Fibroblast of skin of scalp (primary cell): ENCODE measurements at places on chromosomes 5 and 9.

DNA sequence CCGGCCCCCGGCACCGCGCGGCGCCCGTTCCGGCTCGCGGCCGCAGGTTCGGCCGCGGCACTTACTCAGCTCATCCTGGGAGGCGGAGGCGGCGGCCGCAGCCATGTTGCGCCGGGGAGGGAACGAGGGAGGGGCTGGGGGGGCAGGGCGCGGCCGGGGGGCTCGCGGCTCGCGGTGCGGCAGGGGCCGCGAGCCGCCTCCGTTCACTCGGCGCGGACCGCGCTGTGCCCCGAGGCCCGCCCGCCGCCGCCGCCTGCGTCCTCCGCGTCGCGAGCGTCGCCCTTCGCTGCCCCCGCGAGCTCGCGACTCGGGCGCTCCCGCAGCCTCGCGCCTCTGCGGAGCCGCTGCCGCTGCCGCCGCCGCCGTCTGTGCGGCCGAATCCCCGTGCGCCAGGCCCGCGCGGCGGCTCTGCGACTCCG is 735 bp downstream of the ECPAS start:
- DNase-seq, result peak; percentile 64

DNA sequence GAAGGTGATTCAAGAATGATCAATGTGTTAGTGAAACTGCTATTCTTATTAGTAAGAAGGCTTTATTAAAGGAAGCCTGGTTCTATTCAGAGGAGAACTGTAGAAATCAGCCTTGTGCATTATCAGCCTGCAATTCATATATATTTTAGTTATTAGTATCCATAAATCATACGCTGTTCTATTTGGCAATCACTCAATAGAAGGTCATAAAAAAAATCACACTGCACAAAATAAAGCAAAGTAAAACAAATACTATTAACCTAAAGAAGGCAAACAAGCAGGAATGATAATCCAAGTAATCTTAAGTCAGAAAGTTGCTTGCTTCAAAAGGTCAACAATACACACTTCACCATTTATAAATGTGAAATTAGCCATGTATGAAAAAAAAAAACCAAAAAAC is 138.1 kb downstream of the PDE4D start:
- DNase-seq, result no peak

GRCh38 chr5:58462154-58462553 is 2.3 kb upstream of the PLK2 start:
- peak; percentile 20 for DNase-seq

DNA sequence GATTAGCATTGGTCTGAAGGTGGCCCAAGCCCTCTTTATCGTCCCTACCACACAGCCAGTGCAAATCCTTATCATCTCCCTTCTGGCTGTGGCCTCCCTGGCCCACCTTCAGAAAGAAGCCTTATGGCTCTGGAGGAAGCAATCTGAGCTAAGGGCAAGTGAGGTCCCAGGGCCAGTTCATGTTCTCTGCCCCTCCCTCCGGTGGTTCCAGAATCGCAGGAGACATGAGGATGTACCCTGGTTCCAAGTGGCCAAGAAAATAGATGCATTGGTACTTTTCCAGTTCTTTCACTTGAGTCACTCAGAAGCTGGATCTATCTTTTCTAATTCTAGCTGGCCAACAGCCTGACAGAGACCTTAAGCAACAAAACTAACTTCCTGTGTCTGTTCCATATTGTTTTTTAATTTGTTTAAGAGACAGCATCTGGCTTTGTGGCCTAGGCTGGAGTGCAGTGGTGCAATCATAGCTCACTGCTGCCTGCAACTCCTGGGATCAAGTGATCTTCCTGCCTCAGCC is 60.7 kb downstream of the LHFPL2 start:
- DNase-seq, result peak; percentile 57

DNA sequence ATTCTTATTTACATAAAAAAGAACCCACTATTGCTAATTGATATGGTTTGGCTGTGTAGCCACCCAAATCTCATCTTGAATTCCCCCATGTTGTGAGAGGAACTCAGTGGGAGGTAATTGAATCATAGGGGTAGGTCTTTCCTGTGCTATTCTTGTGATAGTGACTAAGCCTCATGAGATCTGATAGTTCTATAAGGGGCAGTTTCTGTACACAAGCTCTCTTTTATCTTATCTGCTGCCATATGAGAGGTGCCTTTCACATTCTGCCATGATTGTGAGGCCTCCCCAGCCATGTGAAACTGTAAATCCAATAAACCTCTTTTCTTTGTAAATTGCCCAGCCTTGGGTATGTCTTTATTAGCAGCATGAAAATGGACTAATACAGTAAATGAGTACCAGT is 58.2 kb upstream of the PRR16 start:
- peak; percentile 77 for DNase-seq

DNA sequence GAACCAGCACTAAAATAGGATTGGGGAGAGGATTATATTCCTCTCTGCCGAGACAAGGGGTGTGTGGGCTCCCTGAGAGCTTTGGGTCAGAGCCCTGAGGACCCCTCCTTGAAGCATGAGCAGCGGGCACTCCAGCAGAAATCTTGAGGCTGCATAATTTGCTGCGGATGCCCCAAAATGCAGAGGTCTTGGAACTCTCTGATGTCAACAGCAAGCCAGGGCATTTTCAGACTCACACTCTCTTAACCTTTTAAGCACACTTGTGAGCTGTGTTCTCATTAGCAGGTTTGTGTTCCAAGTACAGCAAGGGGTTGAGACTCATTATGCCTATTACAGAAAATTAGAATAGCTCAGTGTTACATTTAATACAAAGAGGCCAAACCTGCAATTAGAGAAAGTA is 513.0 kb upstream of the ADAMTS16 start:
- DNase-seq, result no peak

GRCh38 chr9:92503156-92503555 is 20.9 kb upstream of the ASPN start:
- no peak for DNase-seq

DNA sequence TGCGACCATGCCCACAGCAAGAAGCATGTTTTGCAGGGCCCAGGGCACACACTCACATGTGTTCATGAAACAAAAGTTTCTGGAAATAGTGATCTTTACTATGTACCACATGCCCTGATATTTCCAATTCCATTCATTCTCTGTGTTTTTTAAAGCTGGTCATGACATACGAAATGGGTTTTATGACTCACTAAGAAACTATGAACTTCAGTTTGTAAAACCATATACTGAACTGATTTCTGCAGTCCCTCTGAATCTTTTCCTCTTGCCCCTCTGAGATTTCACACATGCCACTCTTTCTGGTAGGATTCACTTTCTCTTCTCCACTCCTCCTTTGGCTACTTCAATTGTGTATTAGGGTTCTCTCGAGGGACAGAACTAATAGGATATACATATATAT is 416.1 kb upstream of the TRPC7 start:
- DNase-seq, result peak; percentile 84

- no peak for DNase-seq
Observed at GRCh38 chr5:67350618-67351201, 154.1 kb upstream of the CD180 start.

DNA sequence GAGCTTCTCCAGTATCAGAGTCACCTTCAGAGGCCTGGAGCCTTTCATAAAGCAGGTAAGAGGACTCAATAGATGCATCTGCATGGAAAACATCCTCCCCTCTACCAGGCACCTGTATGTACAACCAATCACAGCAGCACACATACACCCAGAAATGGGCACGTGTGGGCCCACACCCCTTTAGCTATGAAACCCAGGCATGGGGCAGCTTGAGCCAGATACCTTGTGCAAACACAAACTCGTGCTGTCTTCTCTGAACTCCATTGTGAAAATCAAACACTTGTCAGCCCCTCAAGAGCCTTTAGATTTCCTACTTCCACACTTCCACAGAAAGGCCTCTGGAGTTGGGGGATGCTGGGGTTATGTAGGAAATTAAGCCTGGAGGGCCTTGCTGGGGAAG is 1.1 kb upstream of the CSF2 start:
- DNase-seq, result no peak

- no peak for DNase-seq
Observed at GRCh38 chr5:171651102-171651501, 134.5 kb upstream of the SMIM23 start.

DNA sequence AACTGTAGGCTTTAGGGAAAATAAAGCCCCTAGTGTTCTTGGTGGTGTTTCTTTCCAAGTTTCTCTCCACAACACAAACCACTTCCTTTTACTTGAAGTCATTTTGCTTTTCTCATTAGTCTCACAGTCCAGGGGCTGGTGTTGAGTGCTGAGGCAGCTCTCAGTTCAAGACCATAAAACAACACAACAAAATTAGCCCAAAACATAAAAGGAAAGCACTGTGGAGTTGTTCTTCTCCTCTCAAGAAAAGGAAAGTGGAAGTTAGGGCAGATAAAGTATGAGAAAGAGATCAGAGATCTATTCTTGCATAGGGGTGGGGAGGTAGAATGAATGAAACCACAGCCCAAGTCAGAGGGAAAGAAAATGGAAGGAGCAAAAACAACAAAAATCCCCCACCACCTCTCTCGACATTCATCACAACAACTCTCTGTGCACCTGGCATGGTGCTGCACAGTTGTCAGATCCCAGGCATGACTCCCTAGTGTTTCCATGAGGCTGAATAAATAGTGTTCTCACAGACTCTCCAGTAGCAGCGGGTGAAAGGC is 569.9 kb downstream of the RAB3C start:
- no peak for DNase-seq

DNA sequence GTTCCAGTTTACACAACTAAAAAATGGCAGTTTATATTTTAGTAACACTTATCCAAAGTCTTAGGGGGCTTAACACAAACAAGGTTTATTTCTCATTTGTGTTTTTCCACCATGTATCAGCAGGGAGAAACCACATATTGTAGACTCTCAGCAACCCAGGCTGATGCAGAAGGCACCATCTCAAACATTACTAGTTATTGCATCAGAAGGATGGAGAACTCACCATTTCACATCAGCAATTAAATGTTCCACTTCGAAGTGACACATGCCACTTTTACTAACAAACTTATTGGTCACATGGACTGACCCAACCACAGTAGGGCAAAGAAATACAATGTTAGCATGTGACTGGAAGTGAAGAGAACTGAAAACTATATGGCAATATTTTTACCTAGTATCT is 22.5 kb upstream of the SMC2 start:
- DNase-seq, result no peak

DNA sequence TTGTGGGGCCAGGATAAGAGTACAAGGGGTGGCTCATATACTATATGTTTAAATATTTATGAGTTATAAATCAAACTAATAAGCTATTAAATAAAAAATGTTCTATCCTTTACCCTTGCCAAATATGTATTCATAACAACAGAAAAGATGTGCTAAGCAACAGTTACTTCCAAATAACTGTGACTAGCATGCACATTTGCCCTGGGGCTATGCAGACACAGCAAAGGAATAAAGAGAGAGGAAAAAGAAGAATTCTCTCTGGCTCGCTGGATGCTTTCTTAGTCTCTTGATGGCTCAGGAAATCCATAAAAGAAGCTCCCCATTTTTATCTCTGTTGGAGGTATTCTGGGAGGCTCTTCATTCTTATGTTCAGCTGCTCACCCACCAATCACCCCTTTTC is 182.4 kb upstream of the ATP10B start:
- no peak for DNase-seq

GRCh38 chr5:3925022-3925421 is 329.4 kb downstream of the IRX1 start:
- DNase-seq, result no peak

DNA sequence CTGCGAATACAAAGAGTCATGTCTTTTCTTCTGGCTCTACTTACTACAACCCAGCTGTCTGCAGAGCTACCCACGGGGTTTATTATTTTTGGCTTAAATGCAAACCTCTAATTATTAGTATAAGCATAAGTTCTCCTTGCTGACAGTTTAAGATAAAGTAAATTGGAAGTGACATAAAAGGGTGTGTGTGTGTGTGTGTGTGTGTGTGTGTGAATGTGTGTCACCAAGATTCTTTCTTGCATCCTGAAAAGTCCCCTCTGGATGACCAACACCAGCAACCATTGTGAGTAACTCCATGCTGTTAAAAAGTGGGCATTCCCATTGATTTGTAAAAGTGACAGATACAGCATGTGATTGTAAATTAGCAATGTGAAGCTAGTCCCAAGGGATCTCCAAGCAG is 803.8 kb upstream of the ZNF608 start:
- DNase-seq, result peak; percentile 89

- DNase-seq, result no peak
Observed at GRCh38 chr9:113785334-113785733, 90.8 kb upstream of the ZNF618 start.

DNA sequence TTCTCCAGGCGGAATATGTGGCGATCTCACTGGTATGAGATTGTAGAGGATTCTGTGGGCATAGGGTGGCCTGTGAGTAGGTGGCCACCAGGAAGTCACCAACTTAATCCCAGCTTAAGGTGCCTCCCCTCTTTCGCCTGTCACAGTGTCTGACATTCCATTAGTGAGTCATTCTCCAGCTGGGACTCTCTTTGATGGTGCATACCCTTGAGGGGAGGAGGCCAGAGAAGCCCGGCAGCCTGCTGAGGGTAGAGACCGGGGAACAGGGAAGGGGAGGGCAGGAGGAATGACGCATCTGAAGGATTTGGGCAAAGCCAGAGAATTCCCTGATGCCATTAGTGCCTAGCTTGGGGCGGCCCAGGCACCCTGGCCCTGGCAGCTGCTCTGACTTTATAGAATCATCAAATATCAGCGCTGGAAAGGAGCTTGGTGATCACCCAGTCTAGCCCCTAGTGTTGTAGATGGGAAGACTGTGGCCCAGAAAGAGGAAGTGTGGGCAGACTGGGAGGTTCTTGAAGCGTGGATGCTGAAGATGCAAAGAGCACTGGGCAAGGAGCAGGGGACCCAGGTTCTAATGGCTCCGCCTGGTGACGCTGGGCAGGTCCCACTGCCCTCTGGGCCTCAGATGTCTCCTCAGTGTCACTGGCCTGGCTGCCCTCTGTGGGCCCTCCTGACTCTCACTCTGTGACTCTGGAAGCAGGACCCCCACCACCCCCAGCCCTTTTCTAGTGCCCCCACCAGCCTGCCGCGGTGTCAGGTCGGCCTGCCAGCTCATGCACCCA is 41.4 kb downstream of the DAB2IP start:
- DNase-seq, result peak; percentile 82

DNA sequence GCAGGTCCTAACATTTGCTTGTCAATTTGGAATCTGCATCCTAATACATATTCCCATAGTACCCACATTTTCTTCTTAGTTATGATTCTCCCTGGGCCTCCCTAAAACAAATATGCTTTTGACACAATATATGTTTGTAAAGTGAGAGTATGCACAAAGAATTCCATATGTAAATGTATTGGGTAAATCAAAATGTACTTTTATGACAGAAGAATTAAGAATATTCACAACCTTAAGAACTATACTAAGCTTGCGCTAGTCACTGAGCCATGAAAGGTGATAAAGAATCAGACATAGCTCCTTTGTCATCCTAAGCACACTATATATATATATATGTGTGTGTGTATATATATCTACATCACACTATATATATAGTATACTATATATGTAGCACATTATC is 438.5 kb downstream of the ACTL7B start:
- DNase-seq, result no peak

DNA sequence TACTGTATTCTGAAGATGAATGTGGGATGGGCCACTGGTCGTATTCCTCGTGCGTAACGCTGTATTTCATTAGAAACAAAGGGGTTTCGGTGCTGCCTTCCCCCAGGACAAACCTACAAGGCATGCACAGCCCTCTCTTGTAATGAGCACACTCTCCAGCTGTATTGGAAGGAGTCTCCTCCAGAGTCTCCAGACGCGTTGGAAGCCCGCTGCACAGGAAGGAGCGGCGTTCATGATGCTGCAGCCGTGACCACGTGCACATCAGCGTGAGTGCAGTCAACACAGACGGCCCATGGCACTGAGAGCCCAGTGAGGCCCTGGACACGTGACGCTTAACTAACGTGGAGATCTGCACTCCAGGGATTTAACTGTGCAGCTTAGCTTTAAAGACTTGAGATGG is 209.0 kb upstream of the IRX1 start:
- DNase-seq, result no peak

- DNase-seq, result no peak
Observed at GRCh38 chr5:66179297-66180051, 35.4 kb downstream of the SREK1 start.
